ENCODE measurements at places on chromosomes 11 and 22.

DNA sequence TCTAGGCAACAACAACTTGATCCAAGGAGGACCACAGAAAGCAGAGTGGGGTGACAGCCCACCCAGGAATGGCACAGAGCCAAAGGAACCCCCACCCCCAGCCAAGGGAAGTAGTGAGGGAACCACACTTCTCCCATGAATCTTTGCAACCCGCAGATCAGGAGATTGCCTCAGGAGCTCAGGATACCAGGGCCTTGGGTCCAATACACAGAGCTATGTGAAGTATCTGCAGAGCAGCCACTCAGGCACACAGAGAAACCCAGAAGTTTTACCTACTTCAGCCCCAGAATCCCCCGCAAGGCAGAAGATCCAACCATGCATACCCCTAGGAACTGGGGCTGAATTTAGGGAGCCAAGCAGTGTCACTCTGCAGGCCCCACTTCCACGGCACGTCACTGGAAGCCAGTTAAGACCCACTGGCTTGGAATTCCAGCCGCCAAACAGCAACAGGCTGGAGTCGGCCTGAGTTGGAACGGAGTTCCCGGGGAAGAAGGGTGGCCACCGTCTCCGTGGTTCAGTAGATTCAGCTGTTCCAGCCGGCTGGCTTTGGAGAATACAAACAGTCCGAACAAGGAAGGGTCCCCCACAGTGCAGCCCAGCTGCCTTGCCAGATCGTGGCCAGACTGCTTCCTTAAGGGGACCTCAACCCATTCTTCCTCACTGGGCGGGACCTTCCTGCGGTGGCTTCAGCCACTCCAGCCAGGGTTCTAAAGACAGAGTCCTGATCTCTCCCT lies 174.1 kb downstream of the TTC28 start:
- H3K4me3 ChIP-seq, result no peak overlapping the region
- no peaks in the 10 kb centered on the region for H3K27me3 ChIP-seq
- no peak overlapping the region for H3K27ac ChIP-seq
- H3K36me3 ChIP-seq, result no peaks in the 10 kb centered on the region
- no peak for DNase-seq

GRCh38 chr11:117203069-117203407 lies 3.9 kb downstream of the TAGLN start:
- peaks cover 27% of the 10 kb centered on the region for H3K4me1 ChIP-seq
- H3K36me3 ChIP-seq, result no peaks in the 10 kb centered on the region
- no peaks in the 10 kb centered on the region for H3K27me3 ChIP-seq
- H3K4me3 ChIP-seq, result no peak overlapping the region
- no peak for DNase-seq

- no peak overlapping the region for H3K27ac ChIP-seq
- no peaks in the 10 kb centered on the region for H3K27me3 ChIP-seq
- H3K4me3 ChIP-seq, result no peak overlapping the region
- peaks cover 7% of the 10 kb centered on the region for H3K4me1 ChIP-seq
Measured at GRCh38 chr22:36425977-36426523, 38.3 kb upstream of the MYH9 start.

DNA sequence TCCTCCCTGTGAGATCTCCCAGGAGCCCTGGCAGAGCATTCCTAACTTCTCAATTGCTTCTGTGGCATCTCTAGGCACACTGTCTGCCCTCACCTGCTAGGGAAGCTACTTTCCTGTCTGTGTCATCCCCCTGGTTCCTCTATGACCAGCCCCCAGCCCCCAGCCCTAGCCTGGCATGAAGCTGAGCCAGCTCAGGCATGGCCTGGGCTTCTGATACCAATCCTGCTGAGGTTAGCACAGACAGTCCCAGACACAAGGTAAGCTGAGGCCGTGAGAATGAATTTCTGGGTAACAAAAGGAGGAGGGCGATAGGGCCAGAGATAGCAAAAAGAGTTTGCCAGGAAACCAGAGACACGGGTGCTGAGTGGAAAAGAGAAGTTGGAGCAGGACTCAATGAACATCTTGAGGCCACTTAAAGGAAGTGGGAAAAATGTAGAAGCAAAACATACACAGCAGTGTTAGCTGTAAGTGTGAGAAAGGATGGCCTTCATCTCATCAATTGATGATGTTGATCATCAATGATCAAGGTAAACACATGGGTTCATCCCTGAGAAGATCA lies 87.6 kb upstream of the PICALM start:
- no peaks in the 10 kb centered on the region for H3K36me3 ChIP-seq
- no peak overlapping the region for H3K27ac ChIP-seq
- H3K4me3 ChIP-seq, result no peak overlapping the region

DNA sequence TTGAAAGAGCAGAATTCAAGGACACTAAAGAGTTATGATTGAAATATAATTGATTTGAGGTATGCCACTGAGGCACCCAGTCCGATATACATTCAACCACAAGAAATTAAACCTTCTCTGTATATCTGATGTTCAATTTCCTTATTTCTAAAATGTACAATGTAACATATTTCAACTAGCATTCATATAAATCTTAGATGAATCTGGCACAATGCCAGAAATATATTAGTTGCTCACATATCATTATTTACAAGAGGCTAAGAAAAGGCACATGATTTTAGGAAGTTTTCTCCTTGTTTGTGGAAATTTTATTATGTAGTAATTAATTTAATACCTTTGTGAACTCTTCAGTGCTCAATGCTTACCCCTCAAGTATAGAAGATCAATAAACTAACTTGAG lies 532.3 kb downstream of the KCNA4 start:
- DNase-seq, result no peak
- H3K36me3 ChIP-seq, result no peaks in the 10 kb centered on the region
- no peak overlapping the region for H3K27ac ChIP-seq
- H3K4me1 ChIP-seq, result no peaks in the 10 kb centered on the region
- no peak overlapping the region for H3K4me3 ChIP-seq

DNA sequence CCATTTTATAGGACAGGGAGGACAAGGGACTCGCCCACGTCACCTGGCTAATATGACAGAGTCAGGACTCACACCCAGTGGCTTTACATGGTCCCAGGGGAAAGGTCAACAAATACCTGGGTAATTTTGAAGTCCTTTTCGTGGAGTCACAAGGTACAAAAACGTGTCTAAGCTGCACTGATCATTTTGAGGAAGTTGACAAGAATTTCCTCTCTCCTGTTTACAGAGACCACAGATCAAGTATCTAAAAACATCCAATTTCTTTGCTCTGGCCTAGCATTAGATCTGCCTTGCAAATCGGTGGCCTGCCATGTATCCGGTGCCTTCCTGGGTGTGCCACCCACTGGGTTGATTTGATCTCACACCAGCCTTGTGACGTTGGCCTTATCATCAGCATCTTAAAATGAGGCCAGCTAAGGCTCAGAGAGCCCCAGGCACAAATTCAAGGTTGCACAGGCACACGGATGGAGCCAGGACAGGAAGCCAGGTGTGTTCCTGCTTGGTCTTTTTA lies 17.6 kb downstream of the GDPD5 start:
- no peak overlapping the region for H3K4me3 ChIP-seq
- no peak for DNase-seq
- no peaks in the 10 kb centered on the region for H3K36me3 ChIP-seq
- no peaks in the 10 kb centered on the region for H3K4me1 ChIP-seq

Measured in GM23338 (cell line).